GM23248 (cell line): ENCODE measurements at places on chromosomes 1 and 21.

GRCh38 chr1:163048869-163049268, 20.3 kb upstream of the RGS4 start:
- no peak for DNase-seq

- peak; percentile 78 for DNase-seq
Observed at GRCh38 chr1:69976896-69977295, 228.5 kb downstream of the LRRC40 start.

GRCh38 chr1:40853113-40853884, 8.9 kb downstream of the CITED4 start:
- DNase-seq: no peak

DNA sequence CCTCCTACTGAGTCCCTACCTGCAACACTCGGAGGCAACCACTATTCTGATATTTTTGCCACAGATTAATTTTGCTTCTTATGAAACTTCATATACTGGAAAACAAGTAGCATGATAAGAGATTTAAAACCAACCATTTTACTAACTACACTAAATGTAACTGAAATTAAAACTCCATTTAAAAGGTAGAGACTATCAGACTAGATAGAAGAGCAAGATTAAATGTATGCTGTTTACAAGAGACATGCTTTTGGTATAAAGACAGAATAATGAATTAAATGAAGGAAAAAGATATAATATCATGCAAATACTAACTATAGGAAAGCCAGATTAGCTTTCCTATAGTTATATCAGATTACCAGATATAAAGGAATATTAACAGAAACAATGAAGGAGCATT, 175.9 kb downstream of the DYRK1A start:
- DNase-seq: no peak

DNA sequence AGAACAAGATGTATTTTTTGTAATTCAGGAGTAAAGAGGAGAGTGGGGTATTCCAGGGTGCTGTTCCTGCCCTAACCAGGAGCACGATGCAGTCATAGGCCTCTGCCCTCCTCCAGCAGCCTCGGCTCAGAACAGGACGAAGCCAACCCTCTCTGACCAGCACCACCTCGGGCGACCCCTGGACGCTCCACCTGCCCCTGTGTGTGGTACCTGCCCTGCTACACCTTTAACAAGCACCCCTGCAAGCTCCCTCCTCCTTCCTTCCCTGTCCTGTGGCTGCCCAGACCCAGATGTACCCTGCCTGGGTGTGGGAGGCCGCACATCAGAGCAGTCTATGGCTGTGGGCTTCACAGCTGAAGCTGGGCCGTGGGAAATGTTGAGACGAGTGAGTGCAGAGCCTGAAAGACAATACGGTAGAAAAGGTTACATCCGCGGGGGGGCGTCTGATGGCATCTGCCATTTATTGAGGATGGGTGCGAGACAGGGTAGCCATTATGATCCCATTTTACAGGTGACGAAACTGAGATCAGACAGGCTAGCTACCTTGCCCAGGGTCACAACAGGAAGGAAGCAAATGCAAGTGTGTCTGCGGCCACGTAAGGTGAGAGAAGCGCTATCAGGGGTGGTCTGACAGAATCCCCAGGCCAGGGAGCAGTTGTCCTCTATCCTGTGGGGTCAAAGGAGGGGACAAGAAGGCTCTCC, 4.6 kb downstream of the ERG start:
- DNase-seq: no peak

DNA sequence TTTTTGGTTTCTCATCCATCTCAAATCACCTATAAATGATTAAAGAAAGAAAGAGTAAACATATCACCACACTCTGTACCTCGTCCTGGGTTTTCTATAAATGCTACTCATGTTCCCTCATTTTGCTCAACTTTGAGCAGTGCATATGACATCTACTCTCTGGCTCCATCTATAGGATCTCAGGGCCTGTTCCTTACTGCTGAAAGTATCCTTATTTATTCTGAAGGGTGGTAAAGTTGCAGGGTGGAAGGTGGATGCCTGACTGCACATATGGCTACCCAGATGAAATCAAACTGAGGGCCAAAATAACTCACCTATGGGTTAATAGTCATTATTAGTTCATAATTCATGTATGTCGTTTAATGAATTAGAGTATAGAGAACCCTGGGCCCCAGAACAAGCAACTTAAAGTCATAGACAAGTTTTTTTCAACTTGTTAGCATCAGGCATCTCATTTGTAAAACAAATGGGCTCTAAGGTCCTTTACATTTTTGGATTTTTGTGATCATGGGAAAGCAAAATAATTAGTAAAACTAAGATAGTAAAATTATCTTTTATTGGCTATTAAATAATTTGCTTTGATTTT, 46.5 kb downstream of the NCF2 start:
- peak; percentile 84 for DNase-seq

- DNase-seq: no peak
Observed at GRCh38 chr1:218064426-218064825, 220.7 kb upstream of the RRP15 start.

- peak; percentile 79 for DNase-seq
Observed at GRCh38 chr1:184296466-184297243, 90.2 kb upstream of the C1orf21 start.

DNA sequence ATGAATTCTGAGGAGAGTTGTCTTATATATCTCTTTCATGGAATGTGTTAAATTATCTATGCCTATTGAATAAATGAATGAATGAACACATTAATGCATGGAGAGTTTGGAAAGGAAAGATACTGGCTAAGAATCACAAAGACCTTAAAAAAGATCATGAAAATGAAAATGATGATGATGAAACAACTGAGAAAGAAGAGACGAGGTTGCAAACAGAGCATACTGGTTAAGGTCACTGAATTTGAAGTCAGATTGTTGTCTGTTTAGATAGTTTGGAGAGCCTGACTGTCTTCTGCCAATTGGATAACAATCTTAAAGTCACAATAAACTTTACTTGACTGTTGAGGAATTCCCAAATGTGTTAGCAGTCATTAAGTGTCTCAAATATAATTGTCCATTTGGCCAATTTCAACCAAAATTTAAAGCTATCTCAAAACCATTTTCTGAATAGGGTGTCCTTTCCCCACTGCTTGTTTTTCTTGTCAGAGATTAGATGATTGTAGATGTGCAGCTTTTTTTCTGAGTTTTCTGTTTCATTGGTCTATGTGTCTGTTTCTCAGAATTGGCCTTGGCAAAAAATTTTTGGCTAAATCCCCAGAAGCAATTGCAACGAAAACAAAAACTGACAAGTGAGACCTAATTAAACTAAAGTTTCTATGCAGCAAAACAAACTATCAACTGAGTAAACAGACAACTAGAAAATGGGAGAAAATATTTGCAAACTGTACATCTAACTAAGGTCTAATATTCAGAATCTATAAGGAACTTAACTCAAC, 132.2 kb downstream of the PTGER3 start:
- no peak for DNase-seq

GRCh38 chr1:3249231-3249630, 180.2 kb downstream of the PRDM16 start:
- no peak for DNase-seq

DNA sequence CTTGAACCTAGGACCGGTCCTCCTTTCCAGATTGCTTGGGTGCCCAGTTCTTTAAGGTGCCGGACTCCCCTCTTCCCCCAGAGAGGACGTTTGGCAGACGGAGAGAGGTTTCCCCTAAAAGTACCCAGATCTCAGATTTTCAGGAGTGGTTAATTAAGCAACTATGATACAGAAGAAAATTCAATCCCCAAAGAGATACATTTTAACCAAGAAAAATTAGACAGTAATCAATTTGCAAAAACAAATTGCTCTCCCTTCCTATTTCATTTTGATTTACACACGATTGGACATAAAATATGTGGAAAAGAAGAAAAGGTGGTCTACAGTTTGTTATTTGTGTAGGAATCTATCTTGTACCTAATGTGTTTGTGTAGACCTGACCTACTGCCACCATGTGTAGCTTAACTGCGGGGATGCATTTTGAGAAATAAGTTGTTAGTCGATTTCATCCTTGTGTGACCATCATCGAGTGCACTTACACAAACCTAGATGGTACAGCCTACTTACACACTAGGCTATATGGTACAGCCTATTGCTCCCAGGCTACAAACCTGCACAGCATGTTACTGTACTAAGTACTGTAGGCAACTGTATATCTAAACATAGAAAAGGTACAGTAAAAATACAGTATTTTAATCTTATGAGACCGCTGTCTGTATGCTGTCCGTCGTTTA, 755 bp downstream of the RPAP2 start:
- DNase-seq: peak; percentile 18

DNA sequence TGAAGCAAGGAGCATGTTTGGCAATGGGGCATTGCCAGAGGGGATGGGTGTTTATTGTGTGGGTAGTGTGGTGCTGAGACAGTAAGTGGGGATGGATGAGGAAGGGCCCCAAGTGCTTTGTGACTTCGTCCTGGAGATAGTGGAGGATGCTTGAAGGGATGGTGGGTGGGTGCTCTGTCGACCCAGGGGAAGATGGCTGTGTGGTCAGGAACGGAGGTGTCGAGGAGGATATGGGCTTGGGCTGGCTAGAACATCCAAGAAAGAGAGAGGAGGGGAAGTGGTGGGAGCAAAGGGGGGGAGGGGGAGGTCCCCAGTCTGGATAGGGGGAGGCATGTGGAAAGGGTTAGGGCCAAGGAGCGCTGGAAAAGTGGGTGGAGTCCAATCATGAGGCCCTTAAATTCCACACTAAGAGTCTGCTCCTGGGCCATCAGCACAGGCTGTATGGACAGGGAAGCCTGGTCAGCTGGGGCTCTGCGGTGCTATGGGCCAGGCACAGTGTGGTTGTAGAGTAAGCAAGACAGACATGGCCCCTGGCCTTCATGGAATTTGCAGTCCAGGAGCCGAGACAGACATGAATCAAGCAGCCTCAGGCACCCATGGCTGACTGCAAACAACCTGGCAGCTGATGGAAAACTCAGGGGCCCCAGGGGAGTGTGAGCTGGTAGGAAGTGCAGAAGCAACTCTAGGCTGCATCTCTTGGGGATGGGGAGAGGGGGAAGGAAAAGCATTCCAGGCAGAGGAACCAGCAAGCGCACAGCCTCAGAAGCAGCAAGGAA, 36.3 kb downstream of the EDN2 start:
- DNase-seq: peak; percentile 48

DNA sequence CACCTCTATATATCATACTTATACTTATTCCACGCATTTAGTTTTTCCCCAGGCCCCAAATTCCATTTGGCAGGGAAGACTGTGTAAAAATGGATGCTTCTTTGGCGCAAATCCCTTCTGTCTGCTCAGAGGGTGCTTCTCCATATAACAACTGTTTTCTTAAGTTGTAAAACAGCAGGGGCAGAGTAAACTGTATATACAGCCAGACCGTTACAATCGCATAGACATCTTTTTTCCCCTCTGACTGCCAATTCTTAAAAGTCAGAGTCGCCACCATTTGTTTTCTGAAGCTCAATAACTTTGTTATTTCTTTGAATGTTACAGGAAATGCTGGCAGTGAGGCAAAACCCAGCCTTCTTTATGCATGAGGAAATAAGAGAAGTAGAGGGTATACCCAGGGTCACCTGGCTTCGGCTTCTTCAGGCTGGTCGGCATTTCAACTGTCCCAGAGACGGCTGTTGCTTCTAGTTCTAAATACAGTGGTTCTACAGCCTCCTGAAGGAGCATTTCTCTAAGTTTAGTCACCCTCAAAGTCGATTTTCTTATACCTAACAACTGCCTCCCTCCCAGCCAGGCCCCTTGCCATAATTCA, 188.4 kb downstream of the CLIC6 start:
- DNase-seq: no peak

DNA sequence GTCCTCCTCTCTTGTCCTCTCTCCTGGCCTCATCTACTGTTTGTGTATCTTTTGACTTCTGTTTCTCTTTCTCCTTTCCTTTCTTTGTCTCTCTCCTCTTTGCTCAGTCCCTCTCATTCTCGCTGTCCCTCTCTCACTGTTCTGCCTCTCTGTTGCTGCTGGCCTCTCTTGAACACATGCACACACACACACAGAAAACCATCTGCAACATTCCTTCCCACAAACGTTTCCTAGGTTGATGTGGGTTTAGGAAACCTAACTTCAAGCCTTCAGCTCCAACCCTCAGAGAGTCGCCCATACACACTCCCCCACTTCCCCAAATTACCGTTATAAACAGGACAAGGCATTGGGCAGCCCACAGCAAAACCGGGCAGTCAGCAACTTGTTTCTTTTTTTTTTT, 10.9 kb upstream of the SSBP3 start:
- DNase-seq: no peak

DNA sequence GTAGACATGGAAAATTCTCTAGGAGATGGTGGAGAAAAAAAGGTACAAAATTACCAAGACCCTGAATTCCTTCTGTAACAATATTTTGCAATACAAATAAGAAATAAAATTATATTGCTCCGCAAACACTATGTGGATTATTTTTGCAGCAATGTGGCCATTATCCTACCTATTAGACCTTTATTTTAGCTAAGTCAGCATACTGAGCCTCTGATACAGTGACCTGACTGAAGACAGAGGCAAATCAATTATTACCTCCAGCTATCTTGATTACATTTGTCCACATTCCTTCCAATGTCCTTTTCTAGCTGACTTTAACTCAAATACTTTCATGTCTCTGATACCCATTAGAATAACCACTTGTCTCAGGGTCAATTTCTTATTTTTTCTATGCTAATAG, 610.9 kb downstream of the LRRIQ3 start:
- no peak for DNase-seq

DNA sequence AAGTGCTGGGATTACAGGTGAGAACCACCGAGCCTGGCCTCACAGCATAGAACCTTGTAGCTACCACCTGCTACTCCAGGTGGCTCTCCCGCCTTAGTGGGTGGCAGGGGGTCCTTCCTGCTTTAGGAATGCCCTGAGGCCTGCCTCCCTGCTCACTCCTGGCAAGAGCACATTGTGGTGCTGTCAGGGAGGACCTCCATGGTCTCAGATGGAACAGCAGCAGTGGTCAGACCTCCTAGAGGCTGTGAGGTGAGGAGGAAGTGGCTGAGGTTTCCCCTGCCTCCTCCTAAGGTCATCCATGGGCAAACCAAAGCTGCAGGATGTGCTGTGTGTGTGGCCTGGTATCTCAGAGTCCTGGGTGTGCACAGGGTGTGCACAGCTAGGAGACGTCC, 6.7 kb downstream of the SOX13 start:
- DNase-seq: no peak

DNA sequence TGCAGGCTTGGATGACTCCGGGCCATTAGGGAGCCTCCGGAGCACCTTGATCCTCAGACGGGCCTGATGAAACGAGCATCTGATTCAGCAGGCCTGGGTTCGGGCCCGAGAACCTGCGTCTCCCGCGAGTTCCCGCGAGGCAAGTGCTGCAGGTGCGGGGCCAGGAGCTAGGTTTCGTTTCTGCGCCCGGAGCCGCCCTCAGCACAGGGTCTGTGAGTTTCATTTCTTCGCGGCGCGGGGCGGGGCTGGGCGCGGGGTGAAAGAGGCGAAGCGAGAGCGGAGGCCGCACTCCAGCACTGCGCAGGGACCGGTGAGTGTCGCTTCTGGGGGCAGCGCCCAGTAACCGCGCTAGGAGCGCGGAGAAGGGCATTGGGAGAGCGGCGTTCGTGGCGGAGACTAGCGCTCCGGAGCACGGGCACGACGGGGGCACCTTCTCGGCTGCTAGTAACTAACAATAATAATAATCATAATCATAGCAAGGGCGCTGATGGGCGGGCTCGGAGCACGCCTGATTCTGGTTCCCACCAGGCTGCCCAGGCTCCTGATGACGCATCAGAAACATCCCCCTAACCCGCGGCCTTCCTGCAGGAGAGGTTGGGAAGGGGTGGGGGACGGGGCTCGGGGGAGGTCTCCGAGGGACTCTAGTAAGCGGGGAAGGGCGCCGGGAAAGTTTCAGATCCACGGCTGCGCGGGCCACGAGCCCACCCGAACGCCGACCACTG, at the start of gene MX1:
Gene MX1 (plus strand): TSS at position 286 of the 722 bp plus-strand sequence. CDS start 5,832 bp downstream, outside the sequence.
- DNase-seq: peak; percentile 58
